Epithelial cell of prostate (primary cell): ENCODE measurements at places on chromosomes 13 and 19.

DNA sequence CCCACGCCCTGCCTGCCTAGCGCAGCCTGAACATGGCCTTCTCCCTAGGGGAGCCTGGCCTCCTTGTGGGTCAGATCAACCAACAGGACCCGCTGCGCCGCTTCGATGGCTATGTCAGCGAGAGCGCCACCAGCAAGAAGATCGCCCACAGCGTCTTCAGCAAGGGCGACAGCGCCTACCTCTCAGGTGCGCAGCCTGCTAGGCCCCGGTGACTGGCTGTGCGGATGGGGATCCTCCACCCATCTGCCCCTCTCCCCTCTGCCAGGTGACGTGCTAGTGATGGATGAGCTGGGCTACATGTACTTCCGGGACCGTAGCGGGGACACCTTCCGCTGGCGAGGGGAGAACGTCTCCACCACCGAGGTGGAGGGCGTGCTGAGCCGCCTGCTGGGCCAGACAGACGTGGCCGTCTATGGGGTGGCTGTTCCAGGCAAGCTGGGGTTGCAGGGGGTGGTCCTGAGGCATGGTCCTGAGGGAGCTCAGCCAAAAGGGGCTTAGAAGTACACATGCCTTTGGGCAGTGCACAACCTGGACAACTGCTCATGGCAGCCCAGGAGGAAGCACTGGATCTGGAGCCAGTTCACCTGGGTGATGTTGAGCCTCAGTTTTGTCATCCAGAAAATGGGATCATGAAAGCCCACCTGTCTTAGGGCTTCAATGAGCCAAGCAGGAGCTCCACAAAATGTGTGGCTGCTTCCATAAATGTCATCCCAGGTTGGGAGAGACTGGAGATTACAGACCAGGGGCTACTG is 10.8 kb upstream of the PGLS start:
- no peak for DNase-seq

DNA sequence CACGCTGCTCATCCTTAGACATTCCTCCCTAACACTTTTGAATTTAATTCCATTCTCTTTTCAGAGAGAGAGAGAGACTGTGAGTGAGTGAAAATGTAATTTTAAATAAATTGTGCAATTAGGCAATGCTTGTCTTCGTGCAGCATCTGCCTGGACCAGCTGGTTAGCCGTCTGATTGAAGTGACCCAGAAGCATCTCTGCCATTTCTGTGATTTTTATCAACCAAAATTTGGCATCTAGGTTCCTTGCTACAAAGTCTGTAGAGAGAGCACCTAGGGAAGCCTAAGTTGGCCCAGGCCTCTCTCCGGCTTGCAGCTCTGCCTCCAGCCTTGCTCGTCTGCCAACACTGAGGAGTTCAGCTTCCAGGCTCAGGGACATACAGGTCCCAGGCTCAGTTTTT is 138.6 kb upstream of the GPR12 start:
- DNase-seq: no peak

- DNase-seq: no peak
Measured at GRCh38 chr13:38348861-38349389, 726 bp upstream of the UFM1 start.

- no peak for DNase-seq
Measured at GRCh38 chr19:7509625-7510024, 6.3 kb upstream of the ZNF358 start.

DNA sequence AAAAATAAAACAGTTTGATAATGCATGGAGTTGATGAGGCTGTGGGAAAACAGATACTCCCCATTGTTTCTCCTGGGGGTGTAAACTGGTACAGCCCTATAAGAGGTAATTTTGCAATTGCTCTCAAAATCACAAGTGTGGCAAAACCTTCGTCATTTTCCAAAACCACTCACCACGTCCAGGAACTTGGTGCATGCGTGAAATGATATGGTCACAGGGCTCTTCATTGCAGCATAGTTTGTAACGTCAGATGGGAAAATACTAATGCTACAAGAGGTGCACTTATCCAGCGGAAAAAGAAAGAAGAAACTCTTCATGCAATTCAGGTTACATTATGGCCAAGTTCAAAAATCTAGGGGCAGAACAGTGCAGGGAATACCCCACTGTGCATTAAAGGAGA is 11.9 kb upstream of the PLAUR start:
- no peak for DNase-seq

GRCh38 chr13:97254816-97255215 is 32.7 kb downstream of the MBNL2 start:
- DNase-seq: no peak

DNA sequence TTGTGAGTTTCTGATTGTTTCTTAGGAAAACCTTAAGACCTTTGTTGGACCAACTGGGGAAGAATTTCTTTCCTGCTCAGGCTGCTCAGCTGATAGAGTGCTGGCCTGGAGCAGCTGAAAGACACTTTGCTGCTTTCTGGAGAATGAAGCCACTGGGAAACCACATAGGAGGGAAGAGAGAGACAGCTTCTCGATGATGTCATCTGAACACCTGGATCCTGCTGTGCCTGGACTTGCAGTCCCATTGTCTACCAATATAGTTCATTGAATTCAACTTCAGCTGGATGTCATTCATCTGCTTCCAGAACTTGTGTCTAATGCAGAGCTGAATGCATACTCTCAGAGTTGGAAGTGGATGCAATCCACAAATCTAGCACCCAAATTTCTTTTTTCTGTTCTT is 34.3 kb upstream of the TSHZ3 start:
- peak; percentile 44 for DNase-seq

GRCh38 chr19:51699170-51699569 is 6.0 kb downstream of the SPACA6 start:
- DNase-seq: no peak

DNA sequence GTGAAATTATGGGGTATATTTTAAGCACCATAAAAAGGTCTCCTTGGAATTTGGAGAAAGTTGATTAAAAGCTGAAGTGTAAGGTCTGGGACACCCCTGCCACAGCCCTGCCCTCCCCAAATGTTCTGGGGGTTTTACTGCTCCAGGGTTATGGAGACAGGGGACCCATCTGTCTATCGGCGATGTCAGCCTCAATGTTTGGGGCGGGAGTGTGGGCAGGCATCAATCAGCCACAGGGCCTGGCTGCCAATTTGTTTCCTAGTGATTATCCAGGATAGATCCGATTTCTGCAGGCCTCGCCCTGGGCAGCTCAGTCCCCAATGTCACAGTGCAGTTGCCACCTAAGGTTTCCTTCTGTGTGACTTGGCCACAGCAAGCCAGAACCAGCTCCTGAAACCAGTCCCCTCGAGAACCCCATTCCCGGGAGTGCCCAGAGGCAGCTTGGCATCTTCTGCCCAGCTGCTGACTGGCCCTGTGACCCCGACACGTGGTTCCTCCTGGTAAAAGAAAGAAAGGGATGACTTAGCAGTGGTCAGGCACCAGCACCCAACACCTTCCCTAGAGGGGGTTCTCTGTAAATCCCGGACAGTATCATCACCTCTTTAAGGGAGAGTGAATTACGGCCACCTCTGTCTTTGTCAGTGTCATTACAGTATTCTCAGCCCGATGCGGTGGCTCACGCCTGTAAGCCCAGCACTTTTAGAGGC is 41.6 kb downstream of the MYO9B start:
- no peak for DNase-seq

- no peak for DNase-seq
Measured at GRCh38 chr13:44259045-44260027, 114.3 kb upstream of the SERP2 start.

DNA sequence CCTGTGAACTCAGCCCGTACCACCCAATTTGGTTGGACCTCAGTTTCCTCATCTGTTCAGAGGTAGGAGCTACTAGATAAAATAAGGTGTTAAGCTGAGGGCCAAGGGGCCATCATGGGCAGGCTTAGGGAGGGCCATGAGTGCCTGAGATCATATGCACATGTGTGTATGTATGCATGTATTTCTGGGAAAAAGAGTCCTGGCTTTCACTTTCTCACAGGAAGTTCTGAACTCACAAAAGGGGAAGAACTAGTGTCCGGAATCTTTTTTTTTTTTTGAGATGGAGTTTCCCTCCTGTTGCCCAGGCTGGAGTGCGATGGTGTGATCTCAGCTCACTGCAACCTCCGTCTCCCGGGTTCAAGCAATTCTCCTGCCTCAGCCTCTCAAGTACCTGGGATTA is 18.9 kb downstream of the TGFB1 start:
- no peak for DNase-seq

DNA sequence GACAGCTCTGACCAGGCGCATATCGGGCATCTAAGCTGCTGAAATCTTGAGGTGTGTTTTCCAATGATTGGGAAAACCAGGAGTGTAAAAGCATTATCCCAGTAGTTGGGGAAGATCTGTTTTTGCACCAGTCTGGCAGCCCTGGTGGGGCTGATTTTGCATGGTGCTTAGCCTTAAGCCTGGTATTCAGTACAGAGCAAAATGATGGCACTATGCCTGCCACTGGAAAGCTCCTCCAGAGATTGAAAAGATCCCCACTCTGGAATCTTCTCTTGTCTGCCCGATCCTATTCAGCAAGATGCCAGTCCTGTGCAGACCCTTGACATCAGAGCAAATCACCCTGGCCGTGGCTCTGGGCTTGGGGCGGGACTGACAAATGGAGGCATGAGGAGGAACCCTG is 44.7 kb upstream of the SIAH3 start:
- no peak for DNase-seq

GRCh38 chr13:113170511-113170910 is 12.1 kb downstream of the PROZ start:
- no peak for DNase-seq

- no peak for DNase-seq
Measured at GRCh38 chr19:57623091-57623490, 9.0 kb downstream of the ZNF134 start.

DNA sequence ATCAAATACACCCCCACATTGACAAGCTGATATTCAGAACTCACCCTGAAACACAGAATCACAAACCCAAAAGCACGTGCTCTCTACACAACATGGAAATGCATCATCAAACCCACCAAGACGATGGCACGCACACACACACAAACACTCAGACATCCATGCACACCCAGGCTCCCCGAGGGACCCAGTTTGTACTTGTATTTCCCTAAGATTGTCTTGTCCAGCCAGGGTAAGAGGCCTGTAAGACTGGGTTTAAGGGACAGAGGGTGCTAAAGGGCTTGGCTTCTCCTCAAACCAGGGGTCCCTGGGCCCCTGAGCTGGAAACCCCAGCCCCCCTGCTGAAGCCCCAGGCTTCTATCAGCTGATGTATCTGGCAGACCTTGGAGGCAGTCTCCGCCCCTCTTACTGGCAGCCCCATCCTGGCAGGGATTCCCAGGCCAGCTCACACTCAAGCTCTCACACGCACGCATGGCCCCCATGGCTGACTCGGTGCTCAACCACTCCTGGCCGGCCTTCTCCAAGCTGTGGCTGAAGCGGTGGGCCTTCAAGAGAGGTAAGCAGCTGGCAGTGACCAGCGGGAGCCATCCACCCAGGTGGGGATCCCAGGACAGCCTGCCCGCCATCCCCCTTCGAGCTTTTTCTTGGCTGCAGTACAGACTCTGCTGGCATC is 6.5 kb downstream of the ARHGEF18 start:
- DNase-seq: no peak

DNA sequence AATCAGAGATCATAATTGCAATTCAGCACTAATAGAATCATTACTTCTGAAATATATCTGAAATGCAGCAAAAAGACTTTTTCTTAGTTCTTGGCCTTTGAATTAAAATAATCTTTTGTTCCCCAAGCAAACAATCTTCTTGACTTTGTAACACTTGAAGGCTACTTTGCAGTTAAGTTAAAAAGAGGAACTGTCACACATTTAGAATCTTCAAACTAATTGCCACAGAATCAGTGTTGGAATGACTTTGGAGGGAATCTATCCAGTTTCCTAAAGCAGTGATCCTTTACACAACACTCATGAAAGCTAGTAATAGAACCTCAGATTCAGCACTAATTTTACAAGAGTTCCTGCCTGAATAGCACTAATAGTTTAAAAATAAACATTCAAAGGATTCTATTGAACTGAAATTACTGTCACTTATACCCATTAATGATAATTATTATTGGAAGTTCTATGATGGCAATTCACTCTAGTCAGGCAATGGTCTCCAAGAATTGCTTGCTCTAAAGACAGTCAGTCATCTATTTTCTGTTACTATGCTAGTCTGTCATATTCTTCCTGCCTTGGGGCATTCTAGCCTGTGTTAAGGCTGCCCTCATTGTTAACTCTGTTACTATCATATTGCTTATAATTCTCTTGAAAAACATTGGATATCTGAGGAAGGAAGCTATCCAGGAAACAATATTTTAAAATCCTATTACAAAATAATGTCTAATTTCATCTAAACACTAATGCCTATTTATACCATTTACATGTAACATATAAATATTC is 362.4 kb downstream of the DIAPH3 start:
- DNase-seq: no peak

- DNase-seq: no peak
Measured at GRCh38 chr19:19202707-19203011, 555 bp downstream of the NR2C2AP start.

- DNase-seq: no peak
Measured at GRCh38 chr19:4031420-4031819, 23.9 kb downstream of the PIAS4 start.

DNA sequence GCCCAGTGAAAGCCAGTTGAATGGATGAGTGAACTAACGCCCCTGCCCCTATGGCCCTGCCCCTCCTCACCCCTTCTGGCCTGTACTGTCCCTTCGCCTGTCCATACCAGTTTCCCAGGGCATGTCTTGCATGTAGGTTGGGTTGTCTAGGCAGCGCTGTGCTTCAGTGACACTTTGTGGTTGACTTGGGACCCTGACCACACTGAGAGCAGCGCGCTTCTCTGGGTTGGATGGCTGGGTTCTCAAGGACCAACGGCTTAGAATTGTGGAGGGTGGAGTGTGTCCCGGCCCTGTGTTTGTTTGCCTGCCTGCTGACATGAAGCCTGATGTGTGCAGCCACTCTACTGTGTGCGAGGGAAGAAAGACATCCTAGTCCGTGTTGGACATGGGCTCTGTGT is 15.8 kb downstream of the GATAD2A start:
- no peak for DNase-seq

DNA sequence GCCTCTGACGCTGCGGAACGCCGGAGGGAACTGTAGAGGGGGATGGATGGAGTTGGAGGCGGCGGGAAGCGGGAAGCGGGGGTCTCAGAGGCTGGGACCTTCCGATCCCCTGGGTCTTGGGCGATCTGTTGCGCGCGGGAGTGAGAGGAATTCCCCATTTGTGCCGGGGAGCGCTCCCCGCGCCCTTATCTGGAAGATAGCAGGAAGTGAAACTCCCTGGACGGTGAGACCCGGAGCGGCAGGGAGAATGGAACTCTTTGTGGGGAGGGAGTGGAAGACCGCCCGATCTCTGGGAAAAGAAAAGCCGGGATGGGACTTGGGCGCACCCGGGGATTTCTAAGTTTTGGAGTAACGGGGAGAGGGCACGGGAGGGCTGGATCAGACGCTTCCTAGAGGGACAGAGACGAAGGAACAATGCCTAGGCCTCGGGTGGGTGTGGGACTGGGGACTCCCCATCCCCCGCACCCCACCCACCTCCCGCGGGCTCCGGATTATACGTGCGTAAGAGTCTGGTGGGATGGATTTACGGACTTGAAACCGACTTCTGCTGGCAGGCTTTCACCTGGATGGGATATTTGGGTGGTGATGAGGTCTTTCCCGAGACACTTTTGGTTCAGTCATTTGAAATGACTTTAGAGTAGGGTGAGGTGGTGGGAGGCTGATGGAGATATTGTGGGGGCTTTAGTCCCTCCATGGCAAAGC is 495 bp downstream of the LSR start:
- no peak for DNase-seq
